ENCODE measurements at places on chromosomes 4 and X.

DNA sequence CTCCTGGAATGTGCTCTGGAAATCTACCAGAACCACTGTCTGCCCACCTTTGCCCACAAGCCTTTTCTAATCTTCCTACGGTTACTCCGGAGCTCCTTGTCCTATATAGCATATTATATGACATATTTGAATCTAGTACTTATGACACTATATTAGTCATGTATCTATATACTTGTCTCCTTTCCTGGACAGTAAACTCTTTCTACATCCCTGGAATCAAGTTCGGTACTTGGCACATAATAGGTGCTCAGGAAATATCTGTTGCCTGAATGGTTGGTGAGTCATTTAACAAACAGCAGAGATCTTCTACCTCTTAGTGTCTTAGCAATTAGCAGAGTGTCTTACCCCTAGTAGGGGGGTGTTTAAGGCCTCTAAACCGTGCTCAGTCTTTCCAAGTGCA, 123.6 kb downstream of the RELL1 start:
- DNase-seq, result no peak

DNA sequence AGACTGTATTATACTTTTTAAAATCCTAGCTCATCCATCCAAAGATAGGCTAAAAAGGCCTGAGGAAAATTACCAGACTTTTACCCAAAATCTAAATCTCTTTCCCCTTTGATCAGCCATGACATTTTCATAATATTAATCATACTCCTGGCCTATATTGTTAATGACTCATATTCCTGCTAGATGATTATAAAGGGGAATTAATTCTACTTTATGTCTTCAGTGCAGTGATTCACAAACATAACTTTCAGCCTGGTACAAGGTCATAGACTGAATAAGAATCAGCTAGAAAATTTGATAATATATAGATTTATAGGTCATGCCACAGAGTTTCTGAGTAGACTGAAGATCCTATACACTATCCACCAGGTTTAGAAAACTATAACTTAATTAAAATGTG, 1905.4 kb downstream of the C4orf33 start:
- no peak for DNase-seq

DNA sequence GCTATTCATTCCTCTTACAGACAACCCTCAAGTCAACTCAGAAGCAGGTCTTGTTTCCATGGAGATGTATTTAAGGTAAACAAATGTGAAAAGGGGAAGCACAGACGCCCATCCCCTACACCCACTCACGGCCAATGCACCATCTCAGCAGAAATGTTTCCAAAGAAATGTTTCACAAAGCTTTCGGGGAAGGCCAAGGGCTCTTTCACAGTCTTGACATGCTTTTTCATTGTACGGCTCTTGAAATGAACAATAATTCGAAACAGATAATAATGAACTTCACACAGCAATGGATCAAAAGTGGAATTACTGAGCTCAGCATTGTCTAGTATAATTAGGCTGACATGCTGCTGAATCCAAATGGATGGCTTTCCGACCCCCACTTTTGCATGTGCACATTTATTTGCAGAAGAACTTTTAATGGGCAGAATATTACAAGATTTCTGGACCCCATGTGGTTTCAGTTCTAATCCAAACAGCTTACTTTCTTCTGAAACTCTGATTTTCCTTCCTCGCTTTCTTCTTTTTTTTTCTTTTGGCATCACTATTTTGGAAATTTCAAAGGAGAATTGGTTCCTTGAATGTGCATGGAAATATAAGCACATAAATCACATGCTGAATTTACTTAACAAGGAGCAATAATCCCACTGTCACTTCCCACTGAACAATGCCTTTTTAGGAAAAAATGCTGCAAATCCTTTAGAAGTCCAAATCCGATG, 160.9 kb downstream of the SMIM20 start:
- no peak for DNase-seq

DNA sequence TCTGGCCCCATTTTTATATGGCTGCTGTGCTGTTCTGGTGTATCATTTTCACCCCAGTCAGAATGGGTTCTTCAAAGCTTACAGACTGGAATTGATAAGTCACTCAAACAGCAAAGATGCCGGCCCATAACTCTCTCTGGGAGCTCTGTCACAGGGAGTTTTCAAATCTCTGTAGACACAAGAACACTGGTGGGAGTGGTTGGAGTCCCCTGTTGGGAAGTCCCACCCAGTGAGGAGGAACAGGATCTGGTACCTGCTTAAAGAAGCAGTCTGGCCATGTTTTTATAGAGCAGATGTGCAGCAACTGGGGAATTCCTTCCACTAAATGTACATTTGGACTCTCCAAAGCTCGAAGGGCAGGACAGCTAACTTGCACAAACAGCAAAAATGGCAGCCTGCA, 69.3 kb upstream of the UGT2B7 start:
- DNase-seq, result no peak

DNA sequence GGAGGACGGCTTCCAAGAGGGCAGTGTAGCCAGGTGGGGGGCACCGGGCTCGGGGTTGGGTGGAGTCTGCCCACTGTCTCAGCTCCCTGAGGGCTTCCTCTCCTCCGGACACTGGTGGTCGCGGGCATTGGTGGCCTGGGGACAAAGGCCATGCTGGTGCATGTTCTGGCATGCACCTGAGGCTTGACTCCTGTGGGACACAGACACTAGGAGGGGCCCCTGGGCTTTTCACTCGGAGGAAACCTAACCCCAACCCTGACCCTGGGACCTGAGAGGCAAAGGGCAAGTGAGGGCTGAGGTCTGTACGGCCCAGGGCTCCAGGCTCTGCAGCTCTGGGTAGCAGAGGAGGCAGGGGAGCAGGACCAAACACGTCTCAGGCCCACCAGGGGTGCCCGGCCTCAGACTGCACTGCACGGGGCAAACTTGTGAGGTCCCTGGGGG, 22.3 kb upstream of the FGFR3 start:
- DNase-seq, result no peak

DNA sequence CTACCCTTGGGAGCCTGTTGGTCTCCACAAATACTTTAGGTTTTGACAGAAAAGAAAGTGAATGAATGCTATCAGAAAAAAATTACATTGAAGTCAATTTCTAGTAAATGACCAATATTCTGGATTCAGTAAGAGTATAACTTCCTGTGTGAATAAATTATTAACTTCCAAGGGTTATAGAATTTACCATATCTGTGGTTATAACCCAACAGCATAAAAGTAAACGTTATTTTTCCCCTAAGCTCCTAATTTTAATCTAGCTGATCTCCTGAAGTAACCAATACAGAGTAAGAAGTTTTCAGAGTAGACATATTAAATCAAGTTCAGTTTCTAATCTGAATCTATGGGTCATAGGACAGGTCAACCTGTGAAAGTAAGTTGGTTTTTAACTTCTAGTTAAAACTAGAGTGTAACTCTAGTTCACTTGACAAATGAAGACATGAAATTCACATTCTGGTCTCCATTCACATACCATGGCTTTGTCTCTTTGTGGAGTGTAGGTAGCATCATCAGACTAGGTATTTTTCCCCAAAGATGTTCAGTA, 22.8 kb downstream of the DTHD1 start:
- no peak for DNase-seq

- DNase-seq, result no peak
These were observed 118.2 kb downstream of the GPR143 start for GRCh38 chrX:9647431-9647830.

GRCh38 chr4:69122476-69122875, 26.2 kb downstream of the UGT2B7 start:
- no peak for DNase-seq

GRCh38 chr4:81421346-81422218, 50.1 kb downstream of the RASGEF1B start:
- no peak for DNase-seq

GRCh38 chr4:2465032-2465431, 3.9 kb upstream of the RNF4 start:
- DNase-seq, result no peak

GRCh38 chrX:9626379-9626778, 139.3 kb downstream of the GPR143 start:
- no peak for DNase-seq

DNA sequence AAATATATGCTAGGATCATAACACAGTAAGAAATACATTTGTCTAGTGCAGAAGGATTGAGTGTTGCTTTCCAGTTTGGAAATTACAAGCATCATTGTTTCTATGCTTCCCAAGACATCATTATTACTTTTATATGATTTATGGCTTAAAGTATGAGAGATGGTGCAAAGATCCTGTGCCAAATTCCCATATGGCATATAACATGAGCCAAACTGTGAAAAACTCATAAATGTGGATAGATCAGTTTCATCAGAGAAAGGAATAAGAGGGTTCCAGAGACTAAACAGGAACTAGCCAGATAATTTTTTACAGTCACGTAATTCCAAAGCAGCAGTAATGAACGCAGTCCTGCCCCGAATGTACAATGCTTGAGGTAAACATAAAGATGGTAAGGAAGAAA, 126.3 kb downstream of the PRDM5 start:
- DNase-seq, result no peak

DNA sequence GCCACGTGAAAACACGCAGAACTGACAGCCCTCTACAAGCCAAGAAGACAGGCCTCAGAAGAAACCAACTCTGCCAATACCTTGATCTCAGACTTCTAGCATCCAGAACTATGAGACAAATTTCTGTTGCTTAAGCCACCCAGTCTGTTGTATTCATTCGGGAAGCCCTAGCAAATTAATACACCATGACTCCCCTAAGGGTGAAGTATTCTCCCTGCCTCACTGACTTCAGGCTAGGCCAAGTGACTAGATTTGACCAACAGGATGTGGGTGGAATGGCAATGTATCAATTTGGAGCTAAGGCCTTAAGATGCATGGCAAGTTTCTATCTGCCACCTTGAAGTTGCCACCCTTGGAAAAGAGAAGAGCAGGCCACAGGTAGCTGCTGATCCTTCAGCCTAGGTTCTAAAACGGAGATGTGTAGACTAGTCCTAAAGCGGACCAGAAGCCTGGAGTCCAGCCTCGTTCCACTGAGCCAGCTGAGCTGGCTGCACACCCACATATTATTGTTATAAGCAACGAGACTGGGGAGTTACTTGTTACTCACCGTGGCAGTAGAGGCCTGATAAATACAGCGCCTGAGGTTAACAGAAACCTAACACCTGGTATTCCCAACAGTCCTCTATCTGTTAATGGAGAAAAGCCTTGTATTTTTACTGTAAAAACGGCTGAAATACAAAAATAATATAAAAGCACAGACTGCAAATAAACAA, 16.4 kb downstream of the SCARB2 start:
- DNase-seq, result no peak

- DNase-seq, result no peak
These were observed 136.5 kb downstream of the RBM47 start for GRCh38 chr4:40493160-40493559.

DNA sequence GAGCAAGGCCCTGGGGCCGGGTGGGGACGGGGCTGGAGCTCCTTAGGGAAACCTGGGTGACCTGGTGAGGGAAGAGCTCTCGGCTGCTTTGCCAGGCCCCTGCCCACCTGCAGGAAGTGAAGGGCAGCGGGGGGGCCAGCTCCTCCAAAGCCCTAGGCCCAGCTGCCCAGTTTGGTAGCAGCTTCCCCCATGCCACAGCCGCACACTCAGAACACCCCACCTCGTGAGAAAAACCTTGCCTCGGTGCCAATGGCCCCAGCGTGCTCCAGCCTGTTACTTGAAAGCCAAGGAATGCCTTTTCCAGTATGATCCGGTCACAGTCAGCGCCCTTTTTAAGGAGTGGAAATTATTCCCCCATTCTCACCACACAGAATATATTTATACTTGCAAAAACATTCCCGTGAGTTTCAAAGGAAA, 38.3 kb downstream of the ACOX3 start:
- DNase-seq, result no peak

- DNase-seq, result no peak
These were observed 219.9 kb downstream of the SHOX start for GRCh38 chrX:850471-850916.

Data from MG63 (cell line).